ENCODE measurements at places on chromosomes 2 and 18. TPM values are rescaled to one million over a fixed set of nuclear protein-coding genes. Genes with fewer than 3 reads are reported as not detected.

- DNase-seq = no peak
Measured at GRCh38 chr2:174573621-174574081, 24.0 kb downstream of the WIPF1 start.

GRCh38 chr18:9734189-9734588 is 26.1 kb downstream of the RAB31 start:
- DNase-seq = no peak

- no peak for DNase-seq
Measured at GRCh38 chr2:72891091-72891818, 4.0 kb downstream of the SPR start.

PKDCC gene
- total RNA-seq = 258 TPM
